ENCODE measurements at places on chromosomes 3 and 15. TPM values are rescaled to one million over a fixed set of nuclear protein-coding genes. Genes with fewer than 3 reads are reported as not detected.

Gene NRG4
- under 0.01 TPM for total RNA-seq

Gene CHRD
- total RNA-seq: 0.55 TPM

Gene HRH1
- total RNA-seq: 28.3 TPM

Gene KNL1
- 14.2 TPM for total RNA-seq

Gene CLN6
- total RNA-seq: 10.3 TPM

Gene DGKG
- total RNA-seq: 6.7 TPM

Gene KNG1
- not detected for total RNA-seq

Gene HGD
- 3.0 TPM for total RNA-seq

Gene LZTFL1
- 19.6 TPM for total RNA-seq

Gene MST1R
- 0.30 TPM for total RNA-seq

Gene CYP19A1
- not detected for total RNA-seq

Gene PLA2G4D
- total RNA-seq: not detected

Gene PARP15
- under 0.01 TPM for total RNA-seq

Gene NUP210
- 0.30 TPM for total RNA-seq

Gene ZNF660
- total RNA-seq: 4.2 TPM

Gene CCR3
- not detected for total RNA-seq

Gene PLSCR4
- total RNA-seq: 9.3 TPM

Gene ITIH3
- total RNA-seq: not detected

Gene CDC25A
- total RNA-seq: 2.4 TPM

Gene ROPN1
- not detected for total RNA-seq

Gene FRMD5
- total RNA-seq: 16.5 TPM

Gene PLA2G4E
- total RNA-seq: not detected

Gene ELL3
- 2.7 TPM for total RNA-seq

Gene IMPG2
- 0.59 TPM for total RNA-seq

Gene KCTD6
- total RNA-seq: 10.0 TPM

Gene RARRES1
- total RNA-seq: 43.9 TPM

Gene ARMC8
- total RNA-seq: 51.7 TPM

Gene PLSCR2
- total RNA-seq: not detected

Gene LRRC28
- total RNA-seq: 21.4 TPM

Gene OR5K2
- not detected for total RNA-seq

Gene COL8A1
- total RNA-seq: 197 TPM

Gene SMAD6
- total RNA-seq: 25.5 TPM

Gene RPL14
- total RNA-seq: 348 TPM

Gene MYL3
- not detected for total RNA-seq

Gene FMN1
- under 0.01 TPM for total RNA-seq

Gene MCF2L2
- 0.37 TPM for total RNA-seq

Gene AGBL1
- not detected for total RNA-seq

Gene ISLR
- 5.3 TPM for total RNA-seq

Gene SLC24A5
- total RNA-seq: not detected

Gene STX19
- not detected for total RNA-seq

Gene TMEM212
- not detected for total RNA-seq

Gene EPHB1
- total RNA-seq: 1.8 TPM

Gene SLC2A2
- total RNA-seq: not detected

Gene ARID3B
- total RNA-seq: 3.2 TPM

Gene RETNLB
- not detected for total RNA-seq

Gene FNDC3B
- 348 TPM for total RNA-seq

Gene GRM7
- total RNA-seq: not detected

Gene CPNE4
- not detected for total RNA-seq

Gene KATNBL1
- total RNA-seq: 56.1 TPM

Gene GRAMD2A
- 0.30 TPM for total RNA-seq

Gene WDR93
- total RNA-seq: under 0.01 TPM

Gene CCK
- total RNA-seq: not detected

Gene TUSC7
- not detected for total RNA-seq

All from smooth muscle cell of the umbilical artery (primary cell).